ENCODE measurements at places on chromosomes 4 and X.

DNA sequence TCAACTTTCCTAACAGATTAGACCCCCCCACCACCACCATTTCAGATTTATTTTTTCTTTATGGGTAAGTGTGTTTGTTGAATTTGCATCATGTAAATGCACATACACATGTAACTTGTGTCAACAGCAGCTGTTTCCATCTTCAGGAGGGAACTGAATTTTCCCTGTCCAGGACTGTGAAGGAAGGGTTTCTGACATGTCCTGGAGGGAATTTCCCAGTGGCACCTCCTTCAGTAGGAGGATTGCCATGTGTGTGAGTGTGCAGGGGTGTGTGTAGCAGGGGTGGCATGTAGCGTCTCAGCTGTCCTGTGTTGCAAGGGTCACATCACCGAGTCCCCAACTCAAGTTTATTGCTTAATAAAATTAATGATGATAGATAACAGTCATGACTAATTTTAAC lies 19.7 kb downstream of the HERC6 start:
- no peak for DNase-seq

GRCh38 chr4:13706120-13706519 lies 78.6 kb upstream of the BOD1L1 start:
- DNase-seq = no peak

DNA sequence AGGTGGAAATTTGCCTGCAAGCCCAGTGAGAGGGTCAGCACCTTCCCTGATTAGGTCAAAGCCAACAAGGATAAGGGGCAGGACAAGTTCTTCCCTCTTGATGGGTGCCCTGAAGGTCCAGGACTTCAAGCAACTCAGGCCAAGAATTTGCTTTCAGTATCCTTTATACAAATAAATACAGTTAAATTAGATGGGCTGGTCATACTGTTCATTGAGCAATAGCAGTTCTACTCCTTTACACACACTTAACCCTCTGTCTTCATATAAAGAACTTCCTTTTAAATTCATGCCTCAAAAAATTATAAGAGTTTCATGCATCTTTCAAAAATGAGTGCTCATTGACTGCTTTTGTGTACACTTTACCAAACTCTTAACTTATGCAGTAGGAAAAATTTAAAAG lies 392.0 kb downstream of the SPRY1 start:
- no peak for DNase-seq

DNA sequence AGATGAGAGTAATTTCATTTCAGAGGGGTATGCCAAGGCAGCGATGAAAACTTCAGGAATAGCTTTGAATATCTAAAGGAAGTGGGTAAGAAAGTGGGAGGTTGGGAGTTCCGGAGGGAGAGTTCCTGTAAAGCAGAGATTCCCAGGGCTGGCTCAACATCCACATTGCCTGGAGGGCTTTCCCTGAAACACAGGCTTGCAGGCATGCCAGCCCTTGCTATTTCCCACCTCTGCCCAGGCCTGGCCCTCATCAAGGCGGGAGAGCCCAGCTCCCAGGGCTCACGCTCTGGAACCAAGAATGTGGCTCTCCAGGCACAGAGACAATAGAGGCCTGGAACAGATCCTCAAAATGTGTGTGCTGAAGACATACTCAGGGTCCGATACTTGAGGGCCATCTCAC lies 43.8 kb upstream of the CLDN34 start:
- no peak for DNase-seq

DNA sequence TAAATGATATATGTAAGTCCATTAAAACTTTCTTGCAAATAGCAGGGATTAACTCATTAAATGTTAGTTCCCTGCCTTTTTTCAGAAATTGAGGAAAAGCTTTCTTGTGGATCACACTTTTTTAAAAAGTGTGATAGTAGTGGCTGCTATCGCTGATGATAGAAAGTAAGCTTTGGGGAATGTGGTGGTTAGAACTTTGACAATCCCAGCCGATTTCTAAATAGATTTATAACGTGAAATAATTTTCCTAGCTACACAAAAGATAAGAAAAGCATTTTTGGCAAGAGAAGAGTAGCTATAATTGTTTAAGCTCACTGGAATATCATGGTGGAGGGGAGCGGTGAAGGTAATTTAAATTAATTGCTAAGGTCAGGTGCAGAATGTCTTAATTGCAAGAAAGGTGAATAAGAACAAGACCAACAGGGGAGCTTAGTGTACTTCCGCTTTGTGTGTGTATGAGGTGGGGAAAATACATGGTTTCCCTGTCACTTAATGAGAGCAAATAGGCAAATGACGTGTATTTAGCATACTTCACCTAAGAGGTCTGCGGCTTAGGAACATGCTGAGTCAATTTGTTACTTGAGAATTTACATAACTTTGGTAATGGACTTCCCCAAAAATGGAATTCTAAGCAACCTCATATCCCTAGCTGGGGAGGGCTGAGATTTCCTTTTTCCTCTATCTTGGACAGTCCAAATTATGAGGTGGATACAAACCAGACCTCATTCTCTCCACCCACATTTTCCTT lies 11.7 kb upstream of the IL21 start:
- no peak for DNase-seq

DNA sequence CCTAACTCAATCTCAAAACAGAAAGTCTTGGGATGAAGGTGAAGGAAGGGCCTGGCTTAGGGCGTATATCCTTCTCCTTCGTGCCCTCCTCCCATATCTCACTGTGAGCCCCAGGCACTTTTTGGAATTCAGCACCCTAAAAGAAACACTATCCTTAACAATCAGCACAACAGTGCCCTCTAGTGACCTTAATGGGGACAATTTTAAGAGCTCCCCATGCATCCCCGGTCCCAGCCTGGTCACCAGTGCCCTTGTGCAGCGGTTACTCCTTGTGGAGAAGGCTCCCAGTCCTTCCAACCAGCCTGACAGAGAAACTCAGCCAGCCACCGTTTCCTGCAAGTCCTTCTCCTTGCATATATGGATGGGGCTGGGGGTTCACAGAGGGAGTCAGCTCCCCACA lies 4.2 kb downstream of the PAK3 start:
- peak; percentile 48 for DNase-seq

GRCh38 chr4:78652282-78652876 lies 100.8 kb downstream of the ANXA3 start:
- DNase-seq = no peak

GRCh38 chr4:123786163-123786915 lies 389.7 kb downstream of the SPRY1 start:
- DNase-seq = no peak

- no peak for DNase-seq
Measured at GRCh38 chrX:103100484-103100883, 7.5 kb upstream of the NXF3 start.

GRCh38 chr4:25687773-25688172 lies 32.1 kb downstream of the SLC34A2 start:
- DNase-seq = no peak

DNA sequence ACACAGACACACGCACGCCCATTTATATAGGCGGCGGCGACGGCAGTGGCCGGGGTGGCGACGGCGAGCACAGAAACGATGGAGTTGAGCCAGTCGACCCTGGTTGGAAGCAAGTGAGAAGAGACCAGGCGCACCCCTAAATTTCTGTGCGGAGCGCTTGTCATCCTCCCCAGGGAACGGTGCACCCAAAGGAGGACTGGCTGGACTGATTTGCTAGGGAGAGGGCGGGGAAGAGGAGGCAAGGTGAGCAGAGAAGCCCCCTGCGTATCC lies 302 bp downstream of the NHS start:
- DNase-seq = no peak

GRCh38 chr4:110641218-110641617 lies 18.3 kb upstream of the PITX2 start:
- no peak for DNase-seq

GRCh38 chr4:179530958-179531357 lies 2088.7 kb upstream of the AGA start:
- DNase-seq = no peak

GRCh38 chr4:89685690-89686089 lies 151.3 kb downstream of the SNCA start:
- DNase-seq = no peak

DNA sequence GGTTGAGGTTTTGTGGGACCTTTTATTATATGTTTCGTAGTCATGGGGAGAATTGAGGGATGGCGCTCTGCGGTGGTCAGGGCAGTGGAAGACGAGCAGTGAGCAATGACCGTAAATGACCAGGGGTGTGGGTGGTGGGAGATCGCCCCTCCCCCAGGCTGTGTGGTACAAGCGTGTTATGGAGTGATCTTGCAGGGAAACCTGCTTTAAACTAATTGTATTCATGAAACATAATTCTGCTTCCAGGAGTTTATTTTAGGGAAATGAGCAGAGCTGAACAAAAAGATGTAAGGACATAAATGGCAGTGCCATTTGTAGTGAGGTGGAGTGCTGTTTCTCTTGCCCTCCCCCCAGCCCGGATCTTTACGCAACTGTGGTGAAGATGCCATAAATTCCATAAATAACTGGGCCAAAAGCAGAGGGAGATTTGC lies 20.2 kb downstream of the GYG2 start:
- peak; percentile 74 for DNase-seq

DNA sequence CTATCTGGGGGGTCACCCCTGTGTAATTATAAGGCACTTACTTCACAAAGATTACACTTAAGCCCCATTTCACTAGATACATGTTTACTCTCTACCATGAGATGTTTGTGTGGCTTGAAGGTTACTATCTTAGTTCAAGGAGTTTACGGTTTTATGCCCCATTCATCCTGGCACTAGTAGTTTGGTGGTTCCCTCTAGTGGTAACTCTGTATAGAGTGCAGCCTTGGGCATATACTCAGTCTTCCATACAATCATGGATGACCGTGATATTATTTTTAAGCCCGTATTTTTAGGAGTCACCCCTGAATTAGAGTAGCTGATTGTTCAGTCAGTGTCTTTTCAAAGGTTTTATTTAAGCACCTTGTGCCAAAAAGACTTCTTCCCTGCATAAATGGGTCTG lies 109.9 kb upstream of the FAM47C start:
- DNase-seq = peak; percentile 24

DNA sequence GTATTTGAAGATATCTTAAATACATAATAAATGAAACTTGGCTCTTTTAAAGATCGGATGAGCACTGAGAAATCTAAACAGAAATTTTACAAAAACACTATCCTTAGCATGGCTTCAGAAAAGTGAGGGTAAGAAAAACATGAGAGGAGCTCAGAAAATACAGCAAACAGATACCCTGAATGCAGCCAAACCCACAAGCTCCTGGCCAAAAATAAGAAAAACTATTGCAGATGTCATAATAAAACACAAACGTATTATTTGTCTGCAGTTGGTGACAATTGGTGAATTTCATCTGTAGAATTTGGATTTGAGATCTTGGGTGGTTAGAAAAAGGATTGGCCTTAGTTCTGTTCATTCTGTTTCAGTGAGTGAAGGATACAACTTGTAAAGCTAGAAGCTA lies 603.9 kb downstream of the INPP4B start:
- DNase-seq = no peak

DNA sequence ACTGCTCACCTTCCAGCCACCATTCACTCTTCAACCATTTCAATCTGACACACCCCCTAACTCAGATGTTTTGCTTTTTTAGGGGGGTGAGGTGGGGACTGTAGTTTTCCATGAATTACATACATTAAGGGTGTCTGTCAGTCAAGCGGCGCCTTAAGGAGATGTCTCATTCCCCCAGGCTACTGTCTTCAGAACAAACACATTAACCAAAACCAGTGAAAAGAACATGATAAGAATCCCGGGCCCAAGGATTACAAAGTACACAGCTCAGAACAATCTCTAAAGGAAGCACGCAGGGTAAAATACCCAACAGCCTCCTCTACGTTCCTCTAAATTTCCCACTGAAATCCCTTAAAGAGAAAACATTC lies 62.5 kb upstream of the IRF2 start:
- DNase-seq = no peak

DNA sequence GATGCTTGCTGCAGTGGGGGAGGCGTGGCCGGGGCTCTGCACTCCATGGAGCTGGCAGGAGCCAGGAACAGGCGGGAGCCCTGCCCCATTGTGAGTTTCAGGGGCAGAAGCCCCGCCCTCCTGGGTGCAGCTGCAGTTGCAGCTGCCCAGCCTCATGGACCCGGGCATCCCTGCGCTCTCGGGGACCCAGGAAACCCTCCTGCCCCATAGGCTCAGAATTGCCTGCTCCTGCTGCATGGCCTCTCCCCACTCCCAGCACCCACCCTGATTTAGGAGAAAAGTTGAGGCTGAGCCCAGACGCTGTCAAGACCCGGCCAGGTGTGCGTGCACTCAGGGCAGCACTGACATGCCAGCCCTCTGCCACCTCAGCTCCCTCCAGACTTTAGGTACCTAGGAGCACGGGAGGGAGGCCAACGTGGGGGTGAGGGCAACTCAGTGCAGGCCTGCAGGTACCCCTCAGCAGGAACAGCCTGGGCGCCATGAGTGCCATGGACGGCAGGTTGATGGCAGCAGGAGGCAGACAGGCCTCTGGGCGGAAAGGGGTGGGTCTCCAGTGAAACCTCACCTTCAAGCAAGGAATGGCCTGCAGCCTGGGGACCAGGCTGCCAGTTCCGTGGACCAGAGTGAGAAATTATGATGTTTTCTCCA lies 67.2 kb upstream of the MAGEB2 start:
- no peak for DNase-seq

- no peak for DNase-seq
Measured at GRCh38 chr4:13546142-13546940, 2.0 kb upstream of the NKX3-2 start.

DNA sequence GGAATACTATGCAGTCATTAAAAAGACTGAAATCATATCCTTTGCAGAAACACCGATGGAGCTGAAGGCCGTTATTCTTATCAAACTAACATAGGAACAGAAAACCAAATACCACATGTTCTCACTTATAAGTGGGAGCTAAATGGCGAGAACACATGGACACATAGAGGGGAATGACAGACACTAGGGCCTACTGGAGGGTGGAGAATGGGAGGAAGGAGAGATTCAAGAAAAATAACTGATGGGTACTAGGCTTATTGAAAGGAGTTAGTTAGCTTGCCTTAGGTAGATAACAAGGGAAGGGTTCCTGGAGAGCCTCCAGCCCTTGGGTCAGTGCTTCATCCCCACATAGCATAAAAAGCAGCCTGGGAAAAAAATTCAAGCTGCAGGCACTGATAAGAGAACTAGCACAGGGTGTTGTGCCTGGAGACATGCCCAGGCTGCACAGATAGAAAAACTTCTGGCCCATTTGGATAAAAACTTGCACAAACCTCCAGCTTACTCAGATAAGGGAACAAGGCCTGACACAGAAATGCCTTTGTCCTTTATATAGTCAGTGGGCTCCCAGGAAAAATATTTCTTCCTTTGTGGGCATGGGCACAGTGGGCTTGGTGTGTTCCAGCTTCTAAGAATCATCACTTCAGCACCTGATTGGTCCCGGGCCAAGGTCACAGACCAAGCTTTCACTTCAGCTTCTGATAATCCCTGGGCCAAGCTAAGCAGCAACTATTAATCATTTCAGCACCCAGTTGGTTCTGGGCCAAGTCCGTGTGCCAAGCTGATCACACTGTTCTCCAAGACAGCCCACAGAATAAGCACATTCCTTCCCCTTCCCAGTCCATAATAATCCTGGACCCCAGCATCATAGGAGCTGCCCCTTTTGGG lies 23.1 kb upstream of the PWWP3B start:
- DNase-seq = no peak

- no peak for DNase-seq
Measured at GRCh38 chr4:113708250-113708649, 53.3 kb downstream of the CAMK2D start.

Data from NB4 (cell line).